ENCODE measurements at places on chromosomes 1 and 21.

DNA sequence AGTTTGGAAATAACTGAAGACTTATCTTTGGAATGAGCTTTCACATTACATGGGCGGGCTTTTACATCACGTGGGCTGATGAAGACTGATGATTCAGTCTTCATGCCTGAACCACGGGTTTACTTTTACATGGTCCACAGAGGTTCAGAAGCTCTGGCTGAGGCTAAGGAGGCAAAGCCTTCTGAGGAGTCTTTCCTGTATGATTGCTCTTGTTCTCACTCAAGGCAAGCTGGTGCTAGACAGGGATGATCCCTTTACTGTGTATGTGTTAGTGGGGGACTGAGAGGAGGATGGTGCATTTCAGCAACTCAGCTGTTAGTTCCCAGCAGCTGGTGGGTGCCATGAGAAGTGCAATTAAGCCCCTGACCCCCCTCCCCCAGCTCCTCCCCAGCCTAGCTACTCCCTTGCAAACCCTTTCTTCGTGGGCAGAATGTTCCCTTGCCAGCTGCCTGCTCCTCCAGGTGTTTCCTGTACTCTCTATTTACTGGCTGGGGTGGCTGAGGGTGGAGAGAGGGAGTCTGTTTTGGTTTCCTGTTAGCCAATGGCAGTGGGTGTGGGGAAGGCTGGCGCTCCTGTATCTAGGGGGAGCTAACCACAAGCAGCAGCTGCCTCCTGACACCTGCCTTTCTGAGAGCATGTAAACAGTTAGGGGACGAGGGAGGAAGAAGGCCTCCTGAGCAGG, 15.4 kb downstream of the BTG2 start:
- peak; percentile 51 for DNase-seq

DNA sequence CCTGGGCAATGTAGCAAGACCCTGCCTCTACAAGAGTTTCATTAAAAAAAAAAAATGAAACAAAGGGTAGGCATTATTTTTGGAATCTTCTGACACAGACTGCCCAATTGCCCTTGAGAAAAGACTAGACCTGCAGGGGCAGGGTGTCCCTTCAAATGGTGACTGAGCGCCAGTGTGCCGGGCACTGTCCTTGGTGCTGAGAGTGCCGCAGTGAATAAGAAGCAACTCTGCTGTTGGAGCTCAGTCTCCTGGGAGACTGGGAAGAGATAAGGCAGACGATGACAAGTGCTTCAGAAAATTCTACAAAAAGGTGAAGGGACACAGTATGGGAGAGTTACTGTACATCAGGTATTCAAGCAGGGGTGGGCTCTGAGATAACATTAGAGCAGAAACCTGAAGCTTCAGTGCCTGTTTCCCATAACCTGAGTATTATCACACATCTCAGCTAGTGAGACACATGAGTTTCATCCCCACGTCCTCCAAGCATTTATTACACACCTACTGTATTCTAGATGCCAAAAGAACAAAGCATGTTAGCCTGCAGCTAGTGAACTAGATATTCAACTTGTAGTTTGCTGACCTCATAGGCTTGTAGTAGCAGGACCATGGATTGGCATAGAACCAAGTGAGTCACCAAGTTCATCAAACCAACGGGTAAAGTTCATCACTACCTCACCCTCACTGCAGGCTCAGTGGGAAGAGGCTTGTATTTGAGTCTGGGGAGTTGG, 18.4 kb upstream of the RPL11 start:
- DNase-seq: no peak

DNA sequence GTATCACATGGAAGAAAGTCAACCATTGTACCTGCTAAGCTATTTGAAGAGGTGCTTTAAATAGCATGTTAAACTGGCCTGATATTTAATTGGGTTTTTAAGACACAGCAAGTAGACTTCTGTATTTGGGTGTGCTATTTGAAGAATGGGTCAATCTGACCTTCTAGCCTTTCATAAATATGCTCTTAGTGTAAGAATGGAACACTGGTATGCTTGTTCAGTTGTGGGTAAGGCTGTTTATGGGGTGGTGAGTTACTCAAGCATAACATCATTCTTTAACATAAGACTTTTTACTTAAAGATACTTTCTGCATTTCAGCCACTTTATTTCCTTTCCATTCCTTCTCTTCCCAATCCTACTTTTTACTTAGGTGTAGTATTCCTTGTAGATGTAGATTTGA, 21.4 kb downstream of the AHCYL1 start:
- DNase-seq: no peak

- DNase-seq: no peak
Measured at GRCh38 chr1:75136921-75137641, 2.9 kb downstream of the LHX8 start.

DNA sequence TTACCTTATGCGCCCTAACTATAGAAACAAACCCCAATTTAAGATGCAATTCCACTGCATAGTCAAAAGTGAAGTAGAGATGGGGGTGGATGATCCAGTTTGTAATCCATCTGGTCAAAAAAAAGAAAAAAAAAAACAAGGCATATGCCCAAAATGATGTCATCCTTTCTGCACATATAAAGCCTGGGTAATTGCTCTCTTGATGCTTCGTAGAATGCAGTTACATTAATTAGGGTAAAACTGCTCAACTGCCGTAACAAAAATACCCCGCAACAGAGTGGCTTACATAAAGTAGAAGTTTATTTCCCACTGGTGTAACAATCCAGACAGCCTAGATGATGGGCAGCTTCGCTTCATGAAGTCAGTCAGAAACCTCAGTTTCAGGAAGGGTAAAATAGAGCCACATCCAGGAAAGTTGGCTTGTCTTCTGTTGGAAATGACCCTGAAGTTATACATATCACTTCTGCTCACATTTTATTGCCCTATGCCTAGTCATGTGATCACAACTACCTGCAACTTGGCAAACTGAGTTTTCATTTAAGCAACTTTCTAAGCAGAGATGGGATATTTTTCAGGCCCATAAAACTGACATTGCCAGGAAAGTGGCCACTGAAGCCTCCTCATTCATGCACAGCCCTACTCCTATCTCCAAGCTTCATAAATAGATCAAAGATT, 221.7 kb downstream of the C1orf94 start:
- DNase-seq: no peak

- DNase-seq: no peak
Measured at GRCh38 chr1:101257500-101258325, 20.9 kb downstream of the S1PR1 start.

- DNase-seq: no peak
Measured at GRCh38 chr1:33155877-33156538, 25.8 kb downstream of the TRIM62 start.

- peak; percentile 57 for DNase-seq
Measured at GRCh38 chr1:107326824-107327445, 186.1 kb downstream of the NTNG1 start.

DNA sequence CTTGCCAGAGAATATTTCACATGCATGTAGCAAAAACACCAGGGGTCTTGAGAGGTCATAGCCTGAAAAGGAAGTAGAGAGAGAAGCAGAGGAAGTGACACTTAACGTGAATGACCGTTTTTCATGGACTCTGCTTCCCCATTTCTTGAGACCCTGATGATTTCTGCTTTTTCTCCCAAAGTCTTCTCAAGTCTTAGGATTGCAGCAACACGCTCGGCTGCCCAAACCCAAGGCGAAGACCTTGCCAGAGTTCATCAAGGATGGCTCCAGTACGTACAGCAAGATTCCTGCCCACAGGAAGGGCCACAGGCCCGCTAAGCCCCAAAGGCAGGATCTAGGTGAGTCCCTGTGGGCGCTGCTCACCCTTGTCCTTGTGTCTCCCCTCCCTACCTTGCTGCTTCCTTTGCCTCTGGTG, 12.8 kb downstream of the THEMIS2 start:
- peak; percentile 17 for DNase-seq

- no peak for DNase-seq
Measured at GRCh38 chr1:215597961-215598360, 30.9 kb downstream of the KCTD3 start.

DNA sequence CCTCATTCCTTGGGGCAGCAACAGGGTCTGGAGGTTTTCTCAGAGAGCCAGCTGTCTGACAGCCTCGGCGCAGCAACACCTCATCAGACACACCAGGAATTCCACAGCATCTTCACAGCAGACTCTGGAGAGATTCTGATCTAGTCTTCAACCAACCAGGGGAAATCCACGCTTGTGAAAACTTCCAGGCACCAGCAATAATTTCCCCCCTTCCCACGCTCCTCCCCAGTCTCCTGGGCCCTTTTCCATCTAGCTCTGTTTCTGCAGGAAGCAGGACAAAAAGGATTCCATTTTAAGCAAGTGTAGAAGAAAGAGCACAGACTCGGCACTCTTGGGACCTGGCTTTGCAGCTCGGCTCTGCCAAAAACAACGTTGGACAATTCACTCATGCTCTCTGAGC, 44.3 kb upstream of the CAPZB start:
- no peak for DNase-seq

DNA sequence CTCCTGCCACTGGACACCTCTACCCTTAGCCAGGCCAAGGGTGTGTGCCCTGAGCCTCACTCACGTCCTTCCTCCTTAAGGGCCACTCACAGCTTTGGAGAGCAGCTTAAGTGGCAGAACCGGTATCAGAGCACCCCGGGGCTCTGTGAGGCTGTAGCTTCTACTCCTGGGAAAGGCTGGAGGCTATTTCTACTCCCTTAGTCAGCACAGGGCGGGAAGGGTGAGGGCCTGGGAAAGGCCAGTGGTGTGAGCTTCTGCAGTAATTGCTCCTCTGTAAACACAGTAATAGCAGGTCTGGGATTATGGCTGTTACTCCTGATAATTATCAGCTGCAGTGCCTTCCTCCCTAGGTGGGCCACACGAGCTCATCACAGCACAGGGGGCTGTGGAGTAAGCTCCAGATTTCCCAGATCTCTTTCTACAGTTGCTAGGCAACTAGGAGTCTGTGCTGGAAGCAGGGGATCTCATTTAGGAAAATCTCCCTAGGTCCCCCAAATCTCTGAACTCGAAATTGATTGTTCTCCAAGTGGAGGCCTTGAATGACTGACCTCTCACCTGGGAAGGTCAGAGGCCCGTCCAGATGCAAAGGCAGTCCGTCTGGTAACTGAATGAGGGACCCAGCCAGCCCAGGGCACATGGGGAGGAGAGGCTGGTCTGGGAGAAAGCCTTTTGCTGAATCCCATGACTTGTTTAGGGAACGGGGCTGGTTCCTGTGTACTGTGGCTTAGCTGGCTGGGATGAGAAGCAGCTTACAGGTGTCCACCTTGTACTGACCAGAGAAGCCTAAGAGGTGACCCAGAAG, 29.3 kb downstream of the IER5 start:
- peak; percentile 44 for DNase-seq

- DNase-seq: no peak
Measured at GRCh38 chr1:162011337-162012012, 12.2 kb downstream of the OLFML2B start.

DNA sequence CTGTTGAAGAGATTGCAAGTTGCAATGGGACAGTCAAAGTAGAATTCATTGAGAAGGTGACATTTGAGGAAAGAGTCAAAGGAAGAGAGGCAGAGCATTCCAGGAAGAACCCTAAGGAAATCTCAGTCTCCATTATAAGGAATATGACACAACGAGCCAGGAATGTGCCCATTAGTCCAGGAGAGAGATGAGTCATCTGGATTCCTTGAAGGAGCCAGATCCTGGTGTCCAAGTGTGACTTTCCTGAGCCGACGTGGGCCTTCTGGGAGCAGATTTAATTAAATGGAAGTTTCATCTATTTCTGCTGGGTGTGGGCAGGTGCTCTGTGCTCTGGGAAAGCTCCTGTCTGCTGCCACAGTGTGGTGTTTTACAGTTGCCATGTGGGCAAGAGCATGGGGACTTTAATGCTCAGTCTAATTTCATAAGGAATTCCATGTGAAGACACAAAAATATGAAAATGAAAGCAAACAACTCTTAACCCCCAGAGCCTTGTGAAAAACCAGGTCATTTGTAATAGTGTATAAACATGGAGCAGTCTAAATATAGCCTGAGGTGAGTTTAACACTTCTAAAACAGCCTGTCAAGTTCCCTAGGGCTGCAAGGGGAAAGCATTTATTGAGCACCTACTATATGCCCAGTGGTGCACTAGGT, 111.4 kb upstream of the ARTN start:
- no peak for DNase-seq

DNA sequence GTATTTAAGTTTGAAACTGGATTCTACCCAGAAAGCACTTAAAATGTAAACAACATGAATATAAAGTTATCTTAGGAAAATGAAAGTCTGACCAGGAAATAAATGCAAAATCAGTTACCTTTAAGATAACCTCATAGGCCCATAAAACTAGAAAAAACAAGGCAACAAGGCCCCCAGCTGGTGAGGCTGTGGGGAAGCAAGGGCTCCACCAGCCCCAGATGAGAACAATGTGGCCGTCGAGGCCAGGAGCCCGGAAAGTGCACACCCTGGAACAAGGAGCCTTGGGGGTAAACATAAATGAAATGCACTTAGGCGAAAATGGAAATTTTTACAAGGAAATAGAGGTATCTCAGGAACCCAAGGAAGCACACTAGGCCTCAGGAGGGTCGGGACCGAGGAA, 37.9 kb upstream of the BMP8B start:
- DNase-seq: no peak

DNA sequence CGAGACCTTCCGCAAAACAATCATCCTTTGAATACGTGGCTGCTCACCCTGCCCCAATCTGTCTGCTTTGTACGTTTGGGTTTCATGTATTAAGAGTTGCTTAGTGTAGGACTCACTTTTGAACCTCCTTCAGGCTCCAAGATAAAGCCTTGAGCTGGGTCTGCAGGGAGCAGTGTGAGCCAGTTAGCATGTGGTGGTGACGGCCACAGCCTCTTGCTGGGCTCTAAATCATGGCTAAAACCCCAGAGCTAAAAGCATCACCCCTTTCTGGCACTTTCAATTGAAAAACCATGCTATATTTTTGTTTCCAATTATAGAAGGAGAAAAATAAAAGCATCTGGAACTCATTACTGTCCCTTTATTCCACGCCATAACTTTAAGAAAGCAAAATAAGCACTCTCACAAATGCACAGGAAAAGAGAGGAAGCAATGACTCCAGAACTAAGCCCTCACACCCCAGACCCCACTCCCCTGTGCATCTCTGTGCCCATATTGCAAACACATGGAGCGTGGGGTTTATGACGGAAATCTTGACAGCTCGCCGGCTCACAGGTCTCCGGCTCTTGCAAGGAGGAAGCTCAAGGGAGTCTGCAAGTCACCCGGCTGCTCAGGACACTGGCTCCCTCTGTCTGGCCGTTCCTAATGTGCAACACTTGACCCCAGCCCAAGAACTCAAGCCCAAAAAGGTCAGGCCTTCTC, 135.5 kb downstream of the MIS18A start:
- DNase-seq: no peak

- DNase-seq: peak; percentile 59
Measured at GRCh38 chr1:51535006-51535592, 16.0 kb upstream of the EPS15 start.

GRCh38 chr1:109542657-109543056, 3.0 kb downstream of the GPR61 start:
- no peak for DNase-seq

DNA sequence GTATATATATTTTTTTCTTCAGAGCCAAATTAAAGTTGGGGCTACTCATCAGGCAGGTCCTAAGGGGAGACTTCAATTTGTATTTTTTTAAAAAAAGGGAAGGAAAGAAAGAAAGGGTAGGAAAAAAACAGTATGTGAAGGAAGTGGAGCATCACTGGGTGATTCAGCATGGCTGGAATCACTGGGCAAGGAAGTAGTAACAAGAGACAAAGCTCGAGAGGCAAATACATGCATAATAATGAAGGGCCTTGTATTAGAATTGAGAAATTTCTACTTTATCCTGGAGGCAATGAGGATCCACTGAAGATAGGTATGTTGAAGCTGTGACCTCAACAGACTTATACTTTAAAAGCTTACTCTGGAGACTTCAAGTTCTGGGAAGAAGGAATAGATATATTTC, 184.4 kb downstream of the COQ8A start:
- DNase-seq: no peak

- DNase-seq: no peak
Measured at GRCh38 chr1:162214202-162214601, 144.7 kb downstream of the NOS1AP start.

Measured in D341Med (cell line).